ENCODE measurements at places on chromosomes 1 and 21. TPM values are rescaled to one million over a fixed set of nuclear protein-coding genes. Genes with fewer than 3 reads are reported as not detected.

- H3K27ac ChIP-seq = no peak overlapping the region
- H3K4me3 ChIP-seq = no peak overlapping the region
- H3K4me1 ChIP-seq = no peaks in the 10 kb centered on the region
- H3K36me3 ChIP-seq = peaks cover 8% of the 10 kb centered on the region
These were observed 3.4 kb downstream of the CBR1 start for GRCh38 chr21:36073181-36073580.

The ZSWIM5 gene
- total RNA-seq = 4.8 TPM

The MAP10 gene
- 3.8 TPM for total RNA-seq

The TMEM200B gene
- 8.6 TPM for total RNA-seq

- no peak overlapping the region for H3K27ac ChIP-seq
- no peak for DNase-seq
- H3K4me1 ChIP-seq = no peaks in the 10 kb centered on the region
- no peaks in the 10 kb centered on the region for H3K27me3 ChIP-seq
These were observed 279.1 kb downstream of the DNM3 start for GRCh38 chr1:172120381-172120780.

DNA sequence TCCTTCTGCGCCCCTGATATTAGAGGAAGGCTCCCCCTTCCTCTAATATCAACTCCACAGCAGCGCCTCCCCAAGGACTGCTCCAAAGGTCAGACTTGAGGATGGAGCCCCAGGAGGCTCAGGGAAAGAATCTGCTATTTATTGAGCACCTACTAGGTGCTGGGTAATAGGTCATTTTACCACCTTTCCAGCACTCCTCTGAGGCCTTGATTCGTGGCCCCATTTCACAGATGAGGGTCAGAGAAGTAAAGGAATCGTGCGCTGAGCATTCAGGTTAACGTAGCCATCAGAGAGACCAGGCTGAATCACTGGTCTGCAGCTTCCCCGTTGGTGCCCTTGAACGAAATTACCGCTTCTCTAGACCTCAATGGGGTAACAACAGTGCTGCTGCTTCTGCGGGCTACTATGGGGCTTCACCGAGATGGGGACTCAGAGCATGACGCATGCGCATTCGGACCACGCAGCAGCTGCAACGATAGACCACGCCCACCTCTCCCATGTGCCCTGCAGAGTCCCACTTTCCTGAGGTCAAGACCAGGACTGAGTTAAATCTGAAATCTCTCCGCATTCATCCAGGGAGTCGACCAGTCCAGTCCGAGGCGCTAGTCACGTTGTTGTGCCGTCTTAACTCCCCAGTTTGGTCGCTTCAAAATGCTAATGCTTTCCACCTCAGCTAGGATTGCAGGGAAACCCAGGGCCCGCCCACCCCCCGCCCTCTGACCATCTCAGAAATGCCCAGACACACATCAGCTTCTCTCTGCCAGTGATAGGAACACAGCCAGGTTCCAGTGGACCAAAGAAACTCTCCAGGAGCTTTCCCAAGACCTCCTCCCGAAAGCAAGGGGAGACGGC lies 12.9 kb downstream of the CAMK2N1 start:
- no peaks in the 10 kb centered on the region for H3K36me3 ChIP-seq
- H3K27me3 ChIP-seq = no peaks in the 10 kb centered on the region
- peak overlapping the region; percentile 10 for H3K27ac ChIP-seq
- peak; percentile 91 for DNase-seq

DNA sequence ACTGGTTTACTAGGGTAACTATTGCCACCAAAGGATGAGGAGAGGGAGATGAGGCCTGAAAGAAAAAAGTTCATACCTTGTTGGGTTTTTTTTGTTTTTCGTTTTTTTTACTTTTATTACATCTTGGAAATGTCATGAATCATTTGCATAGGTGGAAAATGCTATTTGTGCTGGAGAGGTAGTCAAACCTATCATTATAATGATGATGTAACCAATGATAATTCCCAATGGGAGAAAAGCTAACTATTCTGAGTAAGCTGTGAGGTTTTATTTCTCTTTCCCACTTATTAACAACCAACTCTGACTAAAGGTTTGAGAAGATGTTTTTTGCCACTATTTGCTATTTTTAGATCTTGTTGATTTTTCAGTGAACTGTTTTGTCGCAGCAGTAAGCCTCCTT lies 29.0 kb downstream of the SH3GLB1 start:
- H3K4me3 ChIP-seq = no peak overlapping the region
- H3K27ac ChIP-seq = no peak overlapping the region
- peaks cover 15% of the 10 kb centered on the region for H3K36me3 ChIP-seq
- no peak for DNase-seq

DNA sequence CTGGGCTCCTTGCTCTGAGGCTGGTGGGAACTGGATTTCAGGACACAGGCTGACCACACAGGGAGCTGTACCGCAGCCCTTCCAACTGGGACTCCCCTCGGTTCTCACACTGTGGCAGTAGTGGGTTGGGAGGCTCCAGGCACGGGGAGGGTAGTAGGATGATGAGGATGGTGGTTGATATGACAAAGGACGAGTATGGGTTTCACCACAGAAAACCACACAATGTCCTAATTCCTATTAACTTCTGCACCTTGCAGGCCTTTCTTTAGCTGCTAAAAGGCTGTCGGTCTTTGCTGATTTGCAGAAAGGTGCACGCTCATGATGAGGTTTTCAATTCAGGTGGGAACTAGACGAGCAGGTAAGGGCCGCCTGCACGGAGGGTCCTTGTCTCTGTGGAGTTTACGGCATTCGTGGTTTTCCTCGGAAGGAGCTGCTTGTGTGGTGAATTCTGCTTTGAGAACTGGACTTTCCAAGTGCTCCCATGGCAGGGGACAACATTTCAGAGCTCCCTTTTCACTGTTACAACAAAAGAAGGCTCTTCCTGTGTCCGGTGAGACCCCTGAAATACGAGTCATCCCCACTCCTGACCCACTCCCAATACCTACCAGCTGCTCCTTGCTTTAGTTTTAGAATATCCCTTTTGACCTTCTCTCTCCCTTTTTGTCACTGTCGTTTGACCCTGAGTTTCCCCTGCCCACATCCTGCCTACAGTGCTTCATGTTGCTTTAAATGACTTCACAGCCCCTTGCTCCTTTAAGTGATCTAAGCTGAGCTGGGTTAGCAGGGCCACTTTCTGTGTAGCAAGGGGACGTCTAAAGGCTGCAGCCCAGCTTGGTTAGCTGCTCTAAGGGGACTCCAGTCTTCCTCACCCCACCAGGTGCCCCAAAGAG lies 125.1 kb downstream of the MRPS6 start:
- H3K4me1 ChIP-seq = peaks cover 3% of the 10 kb centered on the region
- no peaks in the 10 kb centered on the region for H3K36me3 ChIP-seq
- H3K27ac ChIP-seq = no peak overlapping the region

DNA sequence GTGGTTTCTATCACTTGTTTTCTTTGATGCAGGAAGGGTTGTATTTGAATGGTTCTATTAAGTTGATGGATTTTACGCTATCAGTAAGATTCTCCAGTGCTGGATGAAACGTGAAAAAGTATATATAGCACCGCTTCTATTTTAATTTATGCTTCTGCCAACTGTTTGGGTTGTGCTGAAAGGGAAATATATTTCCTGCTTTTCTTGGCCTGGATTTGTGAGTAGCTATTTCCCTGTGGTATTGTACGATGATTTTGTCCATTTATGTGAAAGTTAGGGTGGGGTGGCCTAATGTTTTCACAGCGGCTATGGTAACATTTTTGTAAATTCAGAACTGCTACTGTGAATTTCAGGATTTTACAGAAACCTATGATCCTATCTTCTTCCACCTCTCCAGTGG lies 322 bp downstream of the C1orf162 start:
- no peak overlapping the region for H3K27ac ChIP-seq
- peaks cover 9% of the 10 kb centered on the region for H3K36me3 ChIP-seq
- no peak for DNase-seq
- no peaks in the 10 kb centered on the region for H3K27me3 ChIP-seq
- H3K4me1 ChIP-seq = no peaks in the 10 kb centered on the region
- peak overlapping the region; percentile 10 for H3K4me3 ChIP-seq

The PEX11B gene
- 35.7 TPM for total RNA-seq

The OR2L5 gene
- not detected for total RNA-seq

GRCh38 chr1:61140778-61141177 lies 58.4 kb downstream of the NFIA start:
- H3K27me3 ChIP-seq = no peaks in the 10 kb centered on the region
- no peak overlapping the region for H3K27ac ChIP-seq
- no peak for DNase-seq
- H3K4me3 ChIP-seq = no peak overlapping the region
- H3K36me3 ChIP-seq = no peaks in the 10 kb centered on the region
- H3K4me1 ChIP-seq = no peaks in the 10 kb centered on the region

GRCh38 chr1:107530543-107530942 lies 389.7 kb downstream of the NTNG1 start:
- no peaks in the 10 kb centered on the region for H3K36me3 ChIP-seq
- H3K4me3 ChIP-seq = no peak overlapping the region
- no peaks in the 10 kb centered on the region for H3K27me3 ChIP-seq
- H3K27ac ChIP-seq = no peak overlapping the region
- no peaks in the 10 kb centered on the region for H3K4me1 ChIP-seq

- H3K4me1 ChIP-seq = peaks cover 4% of the 10 kb centered on the region
- no peaks in the 10 kb centered on the region for H3K36me3 ChIP-seq
- peak; percentile 69 for DNase-seq
- H3K4me3 ChIP-seq = no peak overlapping the region
- H3K27ac ChIP-seq = no peak overlapping the region
These were observed 7.7 kb upstream of the HTR1D start for GRCh38 chr1:23224739-23225648.

The OR10K2 gene
- not detected for total RNA-seq

DNA sequence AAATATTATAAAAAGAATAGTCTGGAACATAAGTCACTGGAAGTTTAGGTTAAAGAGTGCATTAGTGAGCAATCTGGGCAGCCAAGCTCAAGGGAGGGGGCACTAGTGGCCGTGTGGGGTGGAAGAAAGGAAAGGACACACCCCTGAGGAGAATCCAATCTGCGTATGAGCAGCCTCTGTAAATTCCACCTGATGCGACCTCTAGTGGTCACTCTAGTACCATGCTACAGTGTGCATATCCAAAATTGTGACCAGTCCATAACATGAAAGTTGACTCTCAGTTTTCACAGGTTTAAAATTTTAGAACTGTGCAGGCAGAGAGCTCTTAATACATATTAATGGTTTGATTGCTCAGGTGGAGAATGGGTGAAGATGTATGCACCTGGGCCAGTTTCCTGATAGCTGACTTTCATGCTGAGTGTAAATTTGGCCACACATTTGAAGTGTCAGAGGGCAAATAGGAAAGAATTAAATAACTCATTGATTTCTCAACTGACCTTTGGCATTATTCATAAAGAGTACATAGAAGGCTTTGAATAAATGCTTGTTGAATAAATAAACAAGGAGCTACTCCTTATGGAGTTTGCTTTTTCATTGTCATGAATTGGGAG lies 105.9 kb upstream of the C21orf91 start:
- H3K27me3 ChIP-seq = no peaks in the 10 kb centered on the region
- DNase-seq = peak; percentile 66
- H3K27ac ChIP-seq = no peak overlapping the region
- H3K36me3 ChIP-seq = no peaks in the 10 kb centered on the region
- H3K4me3 ChIP-seq = no peak overlapping the region

DNA sequence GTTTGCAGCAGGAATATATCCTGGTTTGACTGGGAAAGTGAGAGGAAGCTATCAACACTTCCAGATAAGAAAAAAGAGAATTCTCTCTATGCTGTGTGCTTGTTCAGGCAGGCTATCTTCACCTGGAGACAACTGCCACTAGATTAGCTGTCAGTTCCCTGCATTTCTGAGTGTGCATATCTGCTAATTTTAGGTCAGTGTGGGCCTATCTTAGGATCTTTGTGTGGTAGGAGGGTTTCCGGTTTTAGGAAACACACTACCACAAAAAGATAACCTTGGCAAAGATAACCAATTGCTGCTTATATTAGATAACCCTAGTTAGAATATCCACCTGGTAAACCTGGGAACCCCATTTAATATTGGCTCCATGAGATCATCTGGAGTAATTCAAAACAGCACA lies 22.5 kb upstream of the GBP5 start:
- H3K4me3 ChIP-seq = no peak overlapping the region
- no peaks in the 10 kb centered on the region for H3K36me3 ChIP-seq
- no peak overlapping the region for H3K27ac ChIP-seq
- H3K4me1 ChIP-seq = no peaks in the 10 kb centered on the region

- DNase-seq = no peak
- peaks cover 10% of the 10 kb centered on the region for H3K4me1 ChIP-seq
- H3K27me3 ChIP-seq = no peaks in the 10 kb centered on the region
- H3K27ac ChIP-seq = no peak overlapping the region
- H3K4me3 ChIP-seq = no peak overlapping the region
These were observed 2.3 kb upstream of the GADD45A start for GRCh38 chr1:67682659-67683197.

The INSRR gene
- total RNA-seq = 0.35 TPM

The NRAS gene
- total RNA-seq = 35.2 TPM

GRCh38 chr1:39160703-39161102 lies 43.8 kb upstream of the MACF1 start:
- H3K27ac ChIP-seq = no peak overlapping the region
- DNase-seq = no peak
- H3K4me1 ChIP-seq = peaks cover 25% of the 10 kb centered on the region
- no peaks in the 10 kb centered on the region for H3K27me3 ChIP-seq

DNA sequence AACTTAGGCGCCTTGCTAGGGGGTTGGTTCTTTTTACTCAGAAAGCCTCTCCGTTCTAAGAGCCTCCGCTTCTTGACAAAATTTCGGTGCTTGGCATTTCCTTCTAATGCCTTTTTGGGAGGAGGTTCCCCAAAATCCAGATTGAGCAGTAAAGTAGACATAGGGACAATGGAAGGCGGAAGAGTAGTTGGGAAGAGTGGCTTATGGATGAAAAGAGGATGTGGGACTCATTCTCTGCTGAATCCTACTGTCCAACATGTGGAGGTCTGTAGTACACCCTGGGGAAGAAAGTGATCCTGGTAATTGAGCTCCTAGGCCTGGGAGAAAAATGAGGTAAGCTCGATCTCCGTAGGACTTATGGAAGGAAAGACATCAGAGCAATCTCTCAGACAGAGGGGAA lies 777 bp upstream of the METTL25B start:
- H3K27ac ChIP-seq = no peak overlapping the region
- no peaks in the 10 kb centered on the region for H3K36me3 ChIP-seq
- H3K4me3 ChIP-seq = peak overlapping the region; percentile 100
- DNase-seq = no peak
- H3K27me3 ChIP-seq = no peaks in the 10 kb centered on the region
